Glutamatergic neuron (in vitro differentiated cells): ENCODE measurements at places on chromosomes 13 and 19. TPM values are rescaled to one million over a fixed set of nuclear protein-coding genes. Genes with fewer than 3 reads are reported as not detected.

KEAP1 gene
- total RNA-seq, result 44.1 TPM

DNA sequence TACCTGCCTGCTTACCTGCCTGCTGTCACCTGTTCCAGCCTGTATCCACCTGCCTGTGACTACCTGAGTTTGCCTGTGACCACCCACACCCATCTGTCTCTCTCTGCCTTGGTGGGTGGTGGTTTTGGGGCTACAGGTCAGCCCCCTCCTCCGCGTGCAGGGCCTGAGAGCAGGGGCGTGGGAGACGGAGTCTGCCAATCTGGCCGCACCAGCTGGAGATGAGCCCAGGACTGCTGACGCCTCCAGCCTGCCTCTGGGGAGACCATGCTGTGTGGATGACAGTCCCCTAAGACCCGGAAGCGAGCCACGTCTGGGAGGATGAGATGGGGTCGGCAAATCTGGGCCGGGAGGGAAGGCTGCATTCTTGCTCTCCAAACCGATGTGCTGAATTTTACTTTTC is 15.9 kb upstream of the KCTD15 start:
- peak; percentile 65 for DNase-seq

DNA sequence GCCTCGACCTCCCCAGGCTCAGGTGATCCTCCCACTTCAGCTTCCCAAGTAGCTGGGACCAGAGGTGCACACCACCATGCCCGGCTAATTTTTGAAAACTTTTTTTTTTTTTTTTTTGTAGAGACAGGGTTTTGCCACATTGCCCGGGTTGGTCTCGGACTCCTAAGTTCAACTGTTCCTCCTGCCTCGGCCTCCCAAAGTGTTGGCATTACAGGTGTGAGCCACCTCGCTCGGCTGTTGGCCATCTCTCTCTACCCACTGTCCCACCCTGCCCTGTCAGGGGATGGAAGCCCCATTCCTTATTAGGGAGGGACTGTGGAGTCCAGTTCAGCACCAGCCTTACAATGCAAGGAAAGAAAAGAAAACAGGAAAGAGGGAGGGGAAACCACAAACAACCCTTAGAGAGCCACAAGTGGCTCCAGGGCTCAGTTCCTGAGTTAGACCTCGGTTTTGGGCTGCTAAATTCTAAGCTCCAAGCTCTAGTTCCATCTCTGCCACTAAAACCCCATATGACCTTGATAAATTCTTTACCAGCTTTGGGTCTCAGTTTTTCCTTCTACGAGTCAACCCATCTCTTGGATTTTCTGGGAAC is 31.7 kb downstream of the ACTL9 start:
- no peak for DNase-seq

- DNase-seq, result no peak
Observed at GRCh38 chr13:99075268-99076191, 97.7 kb upstream of the DOCK9 start.
